ENCODE measurements at places on chromosomes 1 and 21.

GRCh38 chr21:33444499-33444898, 35.3 kb downstream of the TMEM50B start:
- no peak for DNase-seq

DNA sequence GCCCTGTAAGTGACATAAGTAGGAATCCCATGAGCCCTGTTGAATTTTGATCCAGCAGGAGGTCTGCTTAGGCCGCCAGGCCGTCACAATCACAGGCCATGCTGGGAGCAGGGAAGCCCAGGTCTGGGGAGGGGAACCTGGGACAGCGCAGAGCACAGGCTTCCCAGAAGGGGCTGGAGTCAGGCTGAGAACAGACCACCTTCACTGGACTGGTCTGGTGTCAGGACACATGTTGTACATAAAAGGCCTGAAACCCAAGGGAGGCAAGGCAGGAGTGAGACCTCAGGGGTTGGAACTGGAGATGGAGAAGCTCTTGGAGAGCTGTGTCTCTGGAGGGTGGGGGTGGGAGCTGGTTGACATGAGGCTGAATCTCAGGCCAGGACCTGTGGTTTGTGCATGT, 63.3 kb upstream of the ARTN start:
- DNase-seq = no peak

DNA sequence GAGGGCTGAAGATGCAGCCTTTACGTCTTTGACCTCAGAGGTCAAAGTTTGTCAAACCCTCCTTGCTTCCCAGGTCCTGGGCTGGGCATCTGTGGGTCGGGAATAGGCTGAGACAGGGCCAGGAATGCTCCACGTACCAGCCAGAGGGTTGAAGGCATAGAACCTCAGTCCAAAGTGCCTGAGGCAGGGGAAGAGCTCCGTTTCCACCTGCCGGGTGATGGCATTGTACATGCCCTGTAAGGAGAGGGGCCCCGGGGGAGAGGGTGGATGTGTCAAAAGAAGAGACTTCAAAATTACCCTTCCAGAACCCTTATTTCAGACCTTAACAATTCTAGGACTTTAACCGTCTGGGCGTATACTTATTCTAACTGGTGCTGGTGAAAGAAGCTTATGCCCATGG, 3.7 kb downstream of the AKR7A3 start:
- DNase-seq = no peak

GRCh38 chr21:30478004-30478403, 2.2 kb downstream of the KRTAP19-1 start:
- no peak for DNase-seq

All from BJ (cell line).